ENCODE measurements at places on chromosomes 12 and 14.

DNA sequence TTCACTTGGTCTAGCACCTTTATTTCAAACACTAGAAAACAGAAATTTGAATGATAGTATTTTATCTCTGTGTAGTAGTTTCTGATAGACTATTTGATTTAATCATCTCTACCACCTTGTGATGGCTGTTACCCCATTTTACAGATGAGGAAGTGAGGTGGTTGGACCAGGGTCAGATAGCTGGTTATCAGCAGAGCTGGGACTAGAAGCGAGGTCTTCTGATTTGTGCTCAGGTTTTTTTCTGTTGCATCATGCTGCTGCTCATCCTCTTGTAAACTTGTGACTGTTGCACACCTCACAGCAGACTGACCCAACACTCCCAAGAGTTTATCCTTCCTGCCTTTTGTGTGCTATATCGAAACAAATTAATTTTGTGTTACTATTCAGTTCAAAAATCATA, 10.1 kb upstream of the MANSC4 start:
- no peak for DNase-seq

DNA sequence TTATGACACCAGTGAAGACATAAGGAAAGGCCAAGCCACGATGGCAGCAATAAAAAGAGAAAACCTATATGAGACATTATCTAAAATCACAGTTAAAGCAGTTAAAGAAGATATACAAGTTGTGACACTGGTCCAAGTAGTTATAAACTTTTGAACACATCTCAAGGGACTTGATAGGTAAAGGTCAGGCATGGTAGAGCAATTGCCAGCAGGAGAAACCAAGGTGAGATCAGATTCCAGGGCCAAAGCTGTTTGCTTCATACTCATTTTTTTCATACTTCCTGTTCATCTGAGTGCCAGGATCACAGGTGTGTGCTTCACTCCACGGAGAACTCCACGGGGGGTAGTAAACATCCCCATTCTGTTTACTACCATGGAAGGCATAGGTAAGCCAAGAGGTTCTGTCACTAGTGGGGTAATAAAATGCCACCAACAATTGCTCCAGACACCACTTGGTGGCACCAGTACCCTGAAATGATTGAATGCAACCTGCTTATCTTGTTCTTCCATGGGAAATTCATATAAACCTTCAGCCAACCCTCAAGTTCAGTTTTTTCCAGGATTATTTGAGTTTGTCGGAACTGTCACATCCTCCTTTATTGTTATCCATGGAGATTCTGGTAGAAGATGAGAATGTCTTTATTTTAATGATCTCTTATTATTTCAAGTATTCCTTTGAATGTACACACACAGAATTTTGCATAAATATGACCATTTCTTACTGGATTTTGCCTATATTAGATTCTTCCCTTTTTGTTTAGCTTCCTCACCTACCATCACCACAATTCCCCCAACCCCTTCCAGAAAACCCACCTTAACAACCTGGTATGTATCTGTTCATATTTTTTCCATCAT, 59.2 kb upstream of the TSPAN8 start:
- peak; percentile 42 for DNase-seq

- no peak for DNase-seq
Observed at GRCh38 chr14:99772371-99773283, 20.6 kb upstream of the EML1 start.

DNA sequence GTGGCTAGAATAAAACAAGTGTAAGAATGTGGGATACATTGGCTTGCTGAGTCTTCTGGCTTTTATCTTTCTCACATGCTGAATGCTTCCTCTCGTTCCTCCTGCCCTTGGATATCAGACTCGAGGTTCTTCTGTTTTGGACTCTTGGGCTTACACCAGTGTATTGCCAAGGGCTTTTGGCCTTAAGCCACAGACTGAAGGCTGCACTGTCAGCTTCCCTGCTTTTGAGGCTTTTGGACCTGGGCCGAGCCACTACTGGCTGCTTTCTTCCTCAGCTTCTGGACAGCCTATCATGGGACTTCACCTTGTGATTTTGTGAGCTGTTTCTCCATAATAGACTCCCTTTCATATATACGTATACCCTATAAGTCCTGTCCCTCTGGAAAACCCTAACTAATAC, 300.9 kb upstream of the STXBP6 start:
- no peak for DNase-seq

DNA sequence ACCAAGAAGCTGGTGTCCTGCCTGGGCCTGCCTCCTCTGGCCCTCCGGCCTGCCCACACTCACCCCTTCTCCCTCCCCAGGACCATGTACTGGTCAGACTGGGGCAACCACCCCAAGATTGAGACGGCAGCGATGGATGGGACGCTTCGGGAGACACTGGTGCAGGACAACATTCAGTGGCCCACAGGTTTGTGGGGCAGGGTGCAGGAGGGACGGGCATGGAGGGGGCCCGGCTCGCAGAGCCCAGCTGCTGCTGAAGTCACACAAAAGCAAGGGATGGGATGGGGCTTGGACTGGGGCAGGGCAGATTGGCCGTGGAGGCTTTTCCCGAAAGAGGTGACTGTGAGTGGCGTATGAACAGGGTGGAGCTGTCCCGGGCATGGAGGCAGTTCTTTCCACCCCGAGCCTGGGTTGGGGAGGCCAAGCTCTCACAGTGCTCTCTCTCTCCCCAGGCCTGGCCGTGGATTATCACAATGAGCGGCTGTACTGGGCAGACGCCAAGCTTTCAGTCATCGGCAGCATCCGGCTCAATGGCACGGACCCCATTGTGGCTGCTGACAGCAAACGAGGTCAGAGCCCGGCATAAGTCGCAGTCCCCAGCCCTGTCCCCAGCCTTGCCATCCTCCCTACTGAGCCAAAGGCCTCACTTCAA, 7.8 kb upstream of the NXPH4 start:
- DNase-seq: no peak

- no peak for DNase-seq
Observed at GRCh38 chr12:52320784-52321400, at the start of gene KRT83. TSS of gene KRT83 (minus strand) at chr12:52321398. CDS start at chr12:52321335, 63 bp downstream.

All from mammary epithelial cell (primary cell).